ENCODE measurements at places on chromosomes 1 and 21. TPM values are rescaled to one million over a fixed set of nuclear protein-coding genes. Genes with fewer than 3 reads are reported as not detected.

GPR25 gene
- not detected for total RNA-seq

C1orf56 gene
- 4.9 TPM for total RNA-seq

FAAH gene
- 42.9 TPM for total RNA-seq

FHAD1 gene
- 14.6 TPM for total RNA-seq

DNA sequence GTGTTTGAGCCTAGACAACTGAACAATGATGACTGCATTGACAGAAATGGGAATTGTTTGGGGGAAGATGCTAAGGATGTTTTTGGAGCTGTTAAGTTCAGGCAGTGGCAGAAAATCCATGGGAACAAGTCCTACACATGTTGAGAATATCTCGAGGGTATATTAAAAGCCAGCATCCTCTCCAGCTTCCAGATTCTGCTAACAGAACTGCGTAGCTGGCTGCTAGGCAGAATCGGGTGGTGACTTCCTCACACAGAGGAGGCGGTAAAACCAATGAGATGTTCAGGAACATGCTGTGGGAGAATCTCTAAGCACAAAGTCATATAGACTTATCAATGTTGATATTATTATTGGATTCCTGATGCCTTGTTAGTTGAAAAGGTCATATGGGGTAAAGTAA lies 14.8 kb downstream of the FAM163A start:
- no peak for DNase-seq

DNA sequence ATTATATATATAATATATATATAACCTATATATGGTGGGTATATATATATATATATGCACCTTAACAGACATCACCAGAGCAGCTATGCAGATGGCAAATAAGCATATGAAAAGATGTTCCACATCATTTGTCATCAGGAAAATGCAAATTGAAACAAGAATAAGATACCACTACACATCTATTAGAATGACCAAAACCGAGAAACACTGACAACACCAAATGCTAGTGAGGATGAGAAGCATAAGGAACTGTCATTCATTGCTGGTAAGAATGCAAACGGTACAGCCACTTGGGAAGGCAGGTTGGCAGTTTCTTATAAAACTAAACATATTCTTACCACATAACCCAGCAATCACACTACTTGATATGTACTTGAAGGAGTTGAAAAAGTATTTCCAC lies 219.8 kb upstream of the PRMT6 start:
- DNase-seq = no peak

DNA sequence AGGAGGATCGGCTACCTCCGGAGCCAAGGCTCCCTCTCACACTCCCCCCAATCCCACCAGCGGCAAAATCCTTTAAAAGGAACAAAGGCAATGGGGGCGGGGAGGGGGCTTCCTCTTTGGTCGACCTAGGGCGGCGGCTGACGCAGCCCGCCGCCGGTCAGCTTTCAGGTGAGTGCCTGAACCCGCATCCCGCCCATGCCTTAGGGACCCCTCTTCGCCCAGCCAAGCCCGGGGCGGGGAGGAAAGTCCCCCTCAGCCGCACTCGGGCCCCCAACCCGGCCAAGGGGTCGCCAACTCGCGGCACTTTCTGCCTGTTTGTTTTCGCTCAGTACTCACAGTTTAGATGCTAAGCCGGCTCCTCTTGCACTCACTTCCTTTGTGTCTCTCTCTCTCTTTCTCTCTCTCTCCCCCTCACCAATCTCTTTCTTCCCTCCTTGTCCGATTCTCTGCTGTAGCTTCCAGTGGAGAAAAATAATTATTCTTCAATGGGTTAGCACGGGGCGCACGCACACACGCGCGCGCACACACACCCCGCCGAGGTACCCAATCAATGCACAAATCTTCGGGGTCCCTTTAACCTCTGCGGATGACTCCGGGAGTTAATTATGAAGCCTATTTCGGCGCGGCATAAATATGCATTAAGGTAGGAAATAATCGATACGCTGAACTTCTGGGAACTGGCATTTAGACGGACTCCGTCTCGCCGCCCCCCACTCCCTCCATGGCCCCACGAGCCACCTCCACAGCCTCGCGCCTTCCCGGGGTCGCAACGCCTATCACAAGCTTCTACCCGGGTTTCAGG lies at the start of gene BLACAT1:
Gene BLACAT1, minus strand, starts transcription at position 465 of the 802 bp plus-strand sequence.
- DNase-seq = no peak
